ENCODE measurements at places on chromosomes 1 and 21.

DNA sequence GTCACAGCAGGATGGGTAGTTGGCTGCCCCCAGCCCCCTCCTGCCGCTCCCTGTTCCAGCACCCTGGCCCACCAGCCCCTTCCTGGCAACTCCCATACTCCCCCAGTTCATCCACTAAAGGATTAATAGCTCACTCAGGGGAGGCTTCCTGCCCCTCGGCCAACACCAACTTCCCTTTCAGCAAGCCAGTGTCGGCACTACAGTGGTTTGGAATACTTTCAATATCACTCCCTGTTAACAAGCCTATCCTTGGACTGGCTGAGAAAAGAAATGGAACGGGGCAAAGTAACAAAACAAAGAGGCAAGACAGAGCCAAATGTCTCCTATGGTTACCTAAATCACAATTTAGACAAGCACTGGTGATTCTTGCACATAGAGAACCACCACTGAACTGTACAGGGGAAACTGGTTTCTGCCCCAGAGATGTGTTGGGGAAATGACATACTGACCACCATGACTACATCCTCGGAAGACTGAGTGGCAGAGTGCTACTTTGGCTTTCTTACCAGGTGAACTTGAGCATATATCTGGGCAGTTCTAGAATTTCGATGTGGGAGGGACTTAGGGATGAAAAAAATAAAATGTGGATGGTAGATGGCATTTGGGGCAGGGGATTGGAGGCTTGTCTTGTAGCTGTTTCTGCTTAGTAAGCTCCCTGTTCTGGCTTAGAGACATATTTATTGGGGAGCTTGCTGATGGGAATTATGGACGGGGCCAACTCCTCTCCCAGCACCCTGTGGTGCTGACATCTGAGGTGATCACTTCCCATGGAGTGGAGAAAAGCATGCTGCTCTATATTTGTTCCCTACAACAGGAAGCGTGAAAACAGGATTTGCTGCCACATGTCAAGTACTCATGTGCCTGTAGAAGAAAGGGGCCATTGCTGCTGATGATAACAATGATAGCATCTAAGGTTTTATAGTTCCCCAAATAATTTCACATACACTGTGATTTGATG is 7.1 kb upstream of the CAPN2 start:
- DNase-seq = peak; percentile 60

DNA sequence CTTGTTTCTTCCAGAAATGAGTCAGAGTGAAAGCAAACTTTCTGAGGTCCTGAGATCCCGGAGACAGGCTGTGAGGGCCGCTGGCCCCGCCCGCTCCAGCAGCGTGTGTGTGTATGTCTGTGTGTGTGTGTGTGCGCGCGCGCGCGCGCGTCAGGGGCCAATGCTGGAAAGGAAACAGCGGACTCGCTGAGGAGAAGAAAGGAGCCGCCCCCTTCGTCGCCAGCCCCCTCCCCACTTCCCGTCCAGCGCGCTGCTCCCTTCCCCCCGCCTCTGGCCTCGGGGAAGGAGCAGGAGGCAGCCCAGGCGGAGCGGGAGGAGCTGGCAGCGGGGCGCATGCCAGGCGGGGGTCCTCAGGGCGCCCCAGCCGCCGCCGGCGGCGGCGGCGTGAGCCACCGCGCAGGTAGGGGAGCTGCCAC is at the start of gene DISC1:
Gene DISC1 (plus strand): TSS at position 256 of the 416 bp plus-strand sequence. CDS start 78 bp downstream, at position 334.
- DNase-seq = peak; percentile 91

DNA sequence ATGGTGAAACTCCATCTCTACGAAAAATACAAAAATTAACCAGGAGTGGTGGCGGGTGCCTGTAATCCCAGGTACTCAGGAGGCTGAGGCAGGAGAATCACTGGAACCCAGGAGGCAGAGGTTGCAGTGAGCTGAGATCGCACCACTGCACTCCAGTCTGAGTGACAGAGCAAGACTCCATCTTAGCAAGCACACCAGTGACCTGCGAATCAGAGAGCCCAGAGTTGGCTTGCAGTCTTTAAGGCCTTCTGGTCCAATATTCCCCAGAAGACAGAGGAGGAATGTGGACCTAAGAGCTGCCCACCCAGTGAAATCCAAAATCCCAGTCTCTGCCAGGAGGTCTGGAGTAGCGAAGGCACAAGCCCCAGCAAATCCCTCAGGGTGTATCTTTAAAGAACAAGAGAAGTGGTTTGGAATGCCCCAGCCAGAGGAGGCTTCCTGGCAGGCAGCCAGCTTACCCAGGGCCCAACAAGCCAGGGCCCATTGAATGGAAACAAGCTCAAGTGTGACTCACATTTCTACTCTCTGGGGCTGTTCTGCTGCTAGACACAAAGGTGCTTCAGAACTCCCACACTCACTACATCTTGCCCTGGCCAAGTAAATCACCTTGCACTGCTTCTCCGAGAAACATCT is 23.9 kb downstream of the GPR161 start:
- peak; percentile 83 for DNase-seq

DNA sequence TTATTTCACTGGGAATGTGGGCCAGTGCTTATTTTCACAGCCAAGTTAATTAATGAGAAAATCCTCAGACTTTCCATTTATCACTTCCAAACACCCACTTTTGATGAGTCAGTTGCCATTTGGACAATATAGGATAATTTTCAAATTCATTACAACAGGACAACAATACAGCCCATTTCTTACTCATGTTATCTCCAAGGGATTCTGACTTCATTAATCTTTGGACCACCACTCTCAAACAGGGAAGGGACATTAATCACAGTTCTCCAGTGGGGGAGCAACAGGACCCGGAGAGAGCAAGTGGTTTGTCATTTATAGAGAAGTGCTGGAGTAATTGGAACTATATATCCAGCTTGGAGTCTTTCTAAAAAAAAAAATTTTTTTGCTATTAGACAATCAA is 38.7 kb downstream of the JUN start:
- no peak for DNase-seq

- DNase-seq = no peak
Measured at GRCh38 chr1:199705825-199706224, 321.7 kb upstream of the NR5A2 start.

DNA sequence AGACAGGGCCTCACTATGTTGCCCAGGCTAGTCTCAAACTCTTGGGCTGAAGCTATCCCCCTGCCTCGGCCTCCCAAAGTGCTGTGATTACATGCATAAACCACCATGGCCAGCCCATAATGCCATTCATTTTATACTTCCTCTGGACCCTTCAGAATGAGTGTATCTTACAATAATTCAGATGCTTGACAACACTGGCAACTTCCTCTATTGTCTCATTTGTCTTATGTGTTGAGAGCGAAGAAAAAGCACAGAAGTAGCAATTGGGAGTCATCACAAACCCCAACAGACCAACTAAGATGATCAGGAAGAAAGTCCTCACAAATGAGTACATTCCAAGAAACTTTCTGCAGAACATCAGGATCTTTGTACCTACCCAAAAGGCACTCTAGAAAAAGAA is 191.9 kb downstream of the RERE start:
- DNase-seq = no peak

GRCh38 chr1:8883491-8883890 is 5.0 kb upstream of the ENO1 start:
- no peak for DNase-seq

DNA sequence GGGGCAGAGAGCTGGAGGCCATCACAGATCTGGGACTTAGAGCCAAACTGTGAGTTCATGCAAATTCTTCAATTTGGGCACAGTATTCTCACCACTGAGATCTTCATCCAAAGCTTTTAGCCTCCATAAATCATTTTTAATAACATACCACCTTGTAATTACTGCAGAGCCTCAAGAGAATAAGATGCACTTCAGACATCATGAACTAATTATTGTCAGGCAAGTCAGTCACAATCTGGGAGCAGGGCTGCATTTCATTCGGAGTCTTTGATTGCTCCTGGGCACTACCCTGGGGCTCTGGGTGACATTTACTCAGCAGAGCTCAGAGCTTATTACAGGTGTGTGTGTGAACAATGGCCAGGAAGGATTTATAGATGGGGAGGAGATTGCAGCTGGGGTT is 623.7 kb downstream of the PTPRU start:
- DNase-seq = no peak
